ENCODE measurements at places on chromosomes 13 and 19.

GRCh38 chr19:37933937-37934358 is 26.9 kb downstream of the SIPA1L3 start:
- no peak for DNase-seq

DNA sequence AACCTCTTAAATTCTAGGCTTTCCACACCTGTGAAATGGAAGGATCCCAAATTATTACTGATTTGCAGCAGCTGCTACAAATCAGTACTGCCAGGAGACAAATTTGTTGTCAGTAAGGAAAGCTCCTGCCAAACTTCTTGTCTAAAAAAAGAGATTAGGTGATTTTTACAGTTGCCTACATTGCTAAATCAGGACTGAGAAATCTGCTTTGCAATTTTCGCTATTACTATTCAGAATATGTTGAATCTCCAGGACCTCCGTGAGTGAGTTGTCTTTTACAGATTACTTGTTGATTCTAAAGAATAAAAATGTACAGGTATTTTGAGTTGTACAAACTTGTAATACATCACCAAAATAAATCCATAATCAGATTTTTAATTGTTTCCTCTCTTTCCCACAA is 1815.9 kb downstream of the PCDH9 start:
- no peak for DNase-seq

- DNase-seq, result no peak
These were observed 33.0 kb downstream of the CYSLTR2 start for GRCh38 chr13:48686636-48687210.

DNA sequence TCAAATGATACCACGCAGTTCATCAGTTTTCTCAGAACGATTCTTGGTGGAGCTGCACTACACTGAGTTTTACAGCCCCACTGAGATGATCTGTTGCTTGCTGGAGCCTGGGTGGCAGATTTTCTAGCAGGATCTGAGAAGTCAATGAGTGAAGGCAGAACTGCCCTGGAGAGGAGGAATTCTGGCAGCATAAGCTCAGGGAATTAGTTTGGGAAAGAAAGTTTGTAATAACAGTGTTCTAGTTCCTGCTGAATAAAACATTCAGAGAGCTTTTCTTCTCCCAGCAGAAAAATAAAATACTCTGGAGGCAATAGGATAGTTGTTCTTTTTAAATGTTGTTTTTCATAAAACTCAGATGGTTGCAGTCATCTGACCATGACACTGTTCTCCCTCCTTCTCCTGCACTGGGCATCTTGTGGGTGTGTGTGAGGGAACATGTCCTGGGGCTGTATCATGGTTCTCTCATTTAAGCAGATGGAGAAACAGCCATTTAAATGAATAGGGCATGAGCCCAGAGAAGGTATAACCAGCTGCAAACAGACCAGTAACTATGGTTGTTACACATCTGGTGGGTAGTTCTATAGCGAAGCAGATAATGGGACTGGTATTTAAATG is 29.6 kb downstream of the OLFM4 start:
- no peak for DNase-seq

- DNase-seq, result no peak
These were observed 27.3 kb upstream of the ZSCAN5A start for GRCh38 chr19:56341948-56342347.

DNA sequence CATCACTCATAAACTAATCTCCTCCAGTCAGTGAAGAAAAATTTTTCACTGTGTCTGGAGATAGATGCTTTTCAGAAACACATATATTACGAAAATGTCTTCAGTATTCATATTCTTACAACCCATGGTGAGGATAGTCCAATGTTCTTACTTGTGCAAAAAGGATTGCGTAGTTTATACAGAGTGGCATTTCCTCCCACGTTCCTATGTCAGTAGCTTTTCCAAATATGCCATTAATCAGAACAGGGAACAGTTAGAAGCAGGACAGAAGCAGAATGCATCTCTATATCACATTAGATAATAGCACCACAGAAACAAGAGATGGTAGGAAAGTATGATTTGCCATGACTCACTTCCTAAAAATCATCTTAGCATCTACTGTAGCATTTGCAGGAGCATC is 282.9 kb downstream of the SLITRK5 start:
- no peak for DNase-seq
